ENCODE measurements at places on chromosomes 11 and 22.

DNA sequence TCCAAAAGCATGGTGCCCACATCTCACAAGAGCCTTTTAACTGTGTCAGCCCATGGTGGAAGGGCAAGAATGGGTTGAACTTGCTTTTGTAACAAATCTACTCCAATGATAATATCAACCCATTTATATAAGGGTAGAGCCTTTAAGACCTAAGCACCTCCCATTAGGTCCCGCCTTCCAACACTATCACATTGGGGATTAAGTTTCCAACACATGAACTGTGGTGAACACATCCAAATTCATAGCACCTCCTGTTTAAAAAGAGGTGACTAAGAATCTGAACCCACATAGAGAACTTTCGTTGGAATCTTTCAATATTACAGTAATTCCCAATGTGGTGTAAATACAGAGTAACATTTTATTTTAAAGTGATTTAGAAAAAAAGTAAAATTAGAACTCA, 9.2 kb upstream of the CNTF start:
- no peak for DNase-seq

DNA sequence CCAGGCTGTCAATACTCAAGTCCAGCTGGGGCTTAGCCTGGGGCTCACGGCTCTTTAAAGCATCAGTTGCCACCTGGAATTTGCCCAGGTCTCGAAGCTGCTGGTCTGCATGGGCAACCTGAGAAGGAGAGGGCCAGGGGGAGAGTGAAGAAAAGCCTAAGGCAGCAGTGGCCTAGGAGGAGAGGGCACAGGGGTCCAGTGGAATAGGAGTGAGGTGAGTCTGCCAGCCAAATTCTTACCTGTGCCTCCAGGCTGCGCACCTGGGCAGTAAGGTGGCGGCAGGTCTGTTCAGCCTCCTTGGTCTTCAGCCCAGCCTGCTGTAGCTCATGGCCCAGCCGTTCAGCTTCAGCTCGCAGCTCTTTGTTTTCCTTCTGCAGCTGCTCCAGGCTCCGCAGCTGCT, 10.0 kb downstream of the IL18BP start:
- no peak for DNase-seq

GRCh38 chr22:44855855-44856254, 103.5 kb downstream of the ARHGAP8 start:
- DNase-seq: peak; percentile 8

- DNase-seq: peak; percentile 43
Measured at GRCh38 chr22:39306456-39307361, 12.7 kb downstream of the RPL3 start.

GRCh38 chr11:70883973-70884623, 368.3 kb downstream of the SHANK2 start:
- no peak for DNase-seq

- no peak for DNase-seq
Measured at GRCh38 chr11:116567721-116568242, 205.0 kb downstream of the BUD13 start.

DNA sequence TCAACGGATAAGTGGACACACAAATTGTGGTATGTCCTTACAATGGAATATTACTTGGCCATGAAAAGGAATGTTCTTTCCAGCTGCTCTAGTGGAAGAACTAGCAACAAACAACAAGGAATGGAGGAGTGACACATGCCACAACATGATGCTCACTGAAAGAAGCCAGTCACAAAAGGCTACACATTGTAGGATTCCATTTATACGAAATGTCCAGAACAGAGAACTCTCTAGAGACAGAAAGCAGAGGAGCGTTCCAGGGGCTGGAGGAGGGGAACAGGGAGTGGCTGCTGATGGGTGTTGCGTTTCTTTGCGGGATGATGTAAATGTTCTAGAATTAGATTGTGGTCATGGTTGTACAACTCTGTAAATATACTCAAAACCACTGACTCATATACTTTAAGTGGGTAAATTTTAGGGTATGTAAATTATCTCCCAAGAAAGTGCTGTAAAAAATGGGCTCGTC, 32.4 kb upstream of the PDGFB start:
- no peak for DNase-seq

- DNase-seq: no peak
Measured at GRCh38 chr11:75771646-75772410, 3.2 kb downstream of the DGAT2 start.

- DNase-seq: no peak
Measured at GRCh38 chr22:38820020-38820419, 23.8 kb downstream of the NPTXR start.

DNA sequence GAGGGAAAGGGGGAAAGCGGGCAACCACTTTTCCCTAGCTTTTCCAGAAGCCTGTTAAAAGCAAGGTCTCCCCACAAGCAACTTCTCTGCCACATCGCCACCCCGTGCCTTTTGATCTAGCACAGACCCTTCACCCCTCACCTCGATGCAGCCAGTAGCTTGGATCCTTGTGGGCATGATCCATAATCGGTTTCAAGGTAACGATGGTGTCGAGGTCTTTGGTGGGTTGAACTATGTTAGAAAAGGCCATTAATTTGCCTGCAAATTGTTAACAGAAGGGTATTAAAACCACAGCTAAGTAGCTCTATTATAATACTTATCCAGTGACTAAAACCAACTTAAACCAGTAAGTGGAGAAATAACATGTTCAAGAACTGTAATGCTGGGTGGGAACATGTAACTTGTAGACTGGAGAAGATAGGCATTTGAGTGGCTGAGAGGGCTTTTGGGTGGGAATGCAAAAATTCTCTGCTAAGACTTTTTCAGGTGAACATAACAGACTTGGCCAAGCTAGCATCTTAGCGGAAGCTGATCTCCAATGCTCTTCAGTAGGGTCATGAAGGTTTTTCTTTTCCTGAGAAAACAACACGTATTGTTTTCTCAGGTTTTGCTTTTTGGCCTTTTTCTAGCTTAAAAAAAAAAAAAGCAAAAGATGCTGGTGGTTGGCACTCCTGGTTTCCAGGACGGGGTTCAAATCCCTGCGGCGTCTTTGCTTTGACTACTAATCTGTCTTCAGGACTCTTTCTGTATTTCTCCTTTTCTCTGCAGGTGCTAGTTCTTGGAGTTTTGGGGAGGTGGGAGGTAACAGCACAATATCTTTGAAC, 6.8 kb downstream of the MALAT1 start:
- no peak for DNase-seq

- peak; percentile 10 for DNase-seq
Measured at GRCh38 chr11:1138097-1138496, 19.7 kb upstream of the MUC5AC start.

DNA sequence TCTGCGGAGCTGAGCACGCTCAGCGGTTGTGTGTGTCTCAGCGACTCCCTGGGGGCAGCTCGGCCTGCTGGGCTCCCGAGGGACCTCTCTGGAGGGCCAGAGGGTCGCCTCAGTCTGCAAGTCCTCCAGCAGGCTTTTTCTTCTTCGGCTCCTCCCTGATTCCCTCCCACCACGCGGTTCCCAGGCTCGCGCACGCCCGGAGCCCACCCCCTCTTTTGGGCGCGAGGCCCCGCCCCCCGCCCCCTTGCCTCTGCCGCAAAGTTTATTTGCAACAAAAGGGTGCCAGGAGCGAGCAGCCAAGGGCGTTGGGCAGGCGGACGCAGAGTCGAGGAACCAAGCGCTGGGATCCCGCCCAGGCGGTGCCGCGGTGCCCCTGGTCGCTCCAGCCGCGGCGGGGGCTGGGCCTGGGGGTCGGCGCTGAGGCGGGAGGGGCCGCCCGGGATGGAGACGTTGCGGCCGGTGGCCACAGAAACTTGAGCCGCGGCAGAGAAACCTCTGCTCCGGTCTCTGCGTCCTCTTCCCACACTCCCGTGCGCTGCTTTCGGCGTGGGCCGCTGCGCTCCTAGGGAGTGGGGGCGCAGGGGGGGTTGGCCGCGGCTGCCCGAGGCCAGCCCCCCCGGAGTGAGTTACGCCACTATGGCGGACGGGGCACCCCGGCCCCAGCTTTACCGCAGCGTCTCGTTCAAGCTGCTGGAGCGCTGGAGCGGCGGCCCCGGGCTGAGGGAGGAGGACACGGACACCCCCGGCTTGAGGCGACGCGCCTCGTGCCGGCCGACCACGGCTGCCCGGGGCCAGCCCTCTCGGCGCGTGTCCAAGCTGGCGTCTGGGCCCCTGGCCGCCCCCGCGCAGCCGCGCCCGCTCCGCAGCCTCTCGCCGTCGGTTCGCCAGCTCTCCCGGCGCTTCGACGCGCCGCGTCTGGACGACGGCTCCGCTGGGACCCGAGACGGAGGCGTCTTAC, at the start of gene ARHGEF17:
TSS of gene ARHGEF17 (plus strand) at position 274 of the 958 bp plus-strand sequence. CDS start at position 637, 363 bp downstream.
- no peak for DNase-seq

DNA sequence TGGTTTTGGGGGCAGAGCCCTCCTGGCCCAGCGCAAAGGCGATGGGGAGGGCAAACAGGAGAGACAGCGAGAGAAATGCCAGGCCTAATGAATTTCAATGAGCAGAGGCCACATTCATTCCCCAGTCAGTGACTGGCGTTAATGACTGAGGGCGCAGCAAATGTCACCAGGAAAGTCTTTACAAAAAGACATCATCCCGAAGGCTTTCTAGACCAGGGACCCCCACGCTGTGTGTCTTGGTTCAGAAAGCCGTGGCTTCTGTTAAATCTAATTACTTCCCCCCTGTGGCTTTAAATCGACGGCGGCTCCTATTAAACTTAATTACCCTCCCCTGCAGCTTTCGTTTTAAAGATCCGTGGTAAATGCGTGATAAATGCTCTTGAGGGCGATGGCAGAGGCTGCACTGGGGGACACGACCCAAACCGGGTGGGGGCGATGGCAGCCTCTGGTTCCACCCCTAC, 1.6 kb upstream of the FGF19 start:
- no peak for DNase-seq

GRCh38 chr11:10414181-10414580, 40.9 kb upstream of the AMPD3 start:
- no peak for DNase-seq

- no peak for DNase-seq
Measured at GRCh38 chr11:118238929-118239328, 13.2 kb downstream of the MPZL3 start.

- DNase-seq: no peak
Measured at GRCh38 chr11:120532832-120533196, 21.3 kb downstream of the GRIK4 start.

- no peak for DNase-seq
Measured at GRCh38 chr11:34215806-34216453, 110.5 kb downstream of the NAT10 start.
